NCI-H1092 treated with DMSO at 0.1 percent for 48 hours (cell line): ENCODE measurements at places on chromosomes 5 and 9.
A peak's percentile ranks its signal among the peaks of the same experiment; 100 is the strongest.

GRCh38 chr9:83196946-83197345 is 134.0 kb upstream of the RASEF start:
- DNase-seq: no peak

DNA sequence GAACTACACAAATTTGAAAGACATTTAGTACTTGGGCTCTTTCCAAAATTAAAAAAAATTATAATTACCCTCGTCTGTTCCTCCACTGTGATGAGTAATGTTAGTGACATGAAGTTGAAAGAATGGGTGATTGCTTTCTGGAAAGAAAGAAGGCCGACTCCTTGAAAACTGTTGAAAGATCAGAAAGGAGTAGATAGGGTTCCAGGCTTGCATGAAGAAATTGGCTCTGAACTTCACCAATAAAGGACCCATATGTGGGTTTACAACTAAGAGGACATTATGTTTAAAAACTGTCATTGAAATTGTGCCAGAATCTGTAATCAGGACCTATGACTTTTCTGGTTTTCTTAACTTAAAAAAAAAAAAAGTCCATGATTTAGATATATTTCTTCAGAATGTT is 20.7 kb upstream of the MOCS2 start:
- DNase-seq: no peak

- DNase-seq: no peak
These were observed 3.2 kb upstream of the BTNL9 start for GRCh38 chr5:181036816-181037364.

GRCh38 chr9:33393581-33393980 is 8.8 kb downstream of the AQP7 start:
- no peak for DNase-seq

GRCh38 chr5:114702136-114702535 is 340.3 kb downstream of the KCNN2 start:
- DNase-seq: peak; percentile 85

DNA sequence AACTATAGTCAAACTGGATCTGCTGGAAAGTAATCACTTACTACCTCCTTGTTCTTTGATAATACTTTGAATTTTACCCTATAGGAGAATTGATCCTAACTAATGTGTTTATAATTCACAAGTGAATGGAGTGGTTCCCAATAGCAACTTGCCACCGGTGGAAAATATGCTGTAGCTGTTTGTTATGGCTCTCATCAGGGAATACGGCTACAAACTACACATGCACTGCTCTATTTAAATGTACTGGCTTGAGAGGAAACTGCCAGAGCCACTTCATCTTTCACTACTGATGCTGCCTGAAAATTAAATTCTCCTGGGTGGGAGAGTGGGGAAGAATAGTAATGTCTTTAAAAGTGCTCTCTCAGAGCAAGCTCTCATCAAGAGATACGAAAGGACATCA is 448.5 kb upstream of the GRAMD2B start:
- no peak for DNase-seq

DNA sequence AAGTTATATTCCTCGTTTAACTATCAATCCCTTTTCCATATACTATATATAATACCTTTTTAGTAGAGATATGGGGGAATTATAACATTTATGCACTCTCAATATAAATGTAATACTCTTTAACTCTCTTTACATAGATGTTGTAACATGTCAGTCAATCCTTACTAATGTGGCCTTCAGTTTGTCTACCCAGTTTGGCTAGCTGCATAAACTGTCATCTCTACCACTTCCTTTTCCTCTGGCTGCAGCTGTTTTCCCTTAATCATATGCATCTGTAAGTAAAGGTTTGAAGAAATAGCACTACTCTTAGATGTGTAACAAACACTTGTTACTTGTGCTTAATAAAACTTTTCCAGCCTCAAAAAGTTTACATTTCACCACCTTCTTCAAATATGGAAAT is 13.4 kb downstream of the ABHD17B start:
- no peak for DNase-seq

GRCh38 chr5:75668977-75669689 is 48.1 kb downstream of the POC5 start:
- DNase-seq: peak; percentile 51

DNA sequence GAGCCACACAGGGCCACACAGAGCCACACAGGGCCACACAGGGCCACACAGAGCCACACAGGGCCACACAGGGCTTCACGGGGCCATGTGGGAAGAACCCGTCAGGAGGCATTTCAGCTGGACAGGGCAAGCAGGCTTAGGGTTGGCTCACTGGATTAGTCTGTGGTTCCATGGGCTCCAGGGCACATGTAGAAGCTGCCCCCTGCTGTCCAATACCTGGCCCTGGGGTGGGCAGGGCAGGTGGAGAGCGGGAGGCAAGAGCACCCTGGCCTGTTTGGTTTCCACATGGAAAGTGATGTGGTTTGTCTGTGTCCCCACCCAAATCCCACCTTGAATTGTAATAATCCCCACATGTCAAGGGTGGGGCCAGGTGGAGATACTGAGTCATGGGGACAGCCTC is 16.4 kb upstream of the LPCAT1 start:
- no peak for DNase-seq
